Smooth muscle cell of bladder (primary cell): ENCODE measurements at places on chromosomes 2 and 18. TPM values are rescaled to one million over a fixed set of nuclear protein-coding genes. Genes with fewer than 3 reads are reported as not detected.

Gene STPG4
- total RNA-seq, result 0.28 and 0.37 TPM in 2 replicates

Gene KCNG2
- 1.3 and 4.7 TPM in 2 replicates for total RNA-seq

Gene PTPN18
- total RNA-seq, result 8.2 and 8.6 TPM in 2 replicates

Gene C2orf15
- total RNA-seq, result 0.09 TPM in 1 of 2 replicates, not detected in the other

Gene RFX8
- 1.3 and 2.0 TPM in 2 replicates for total RNA-seq

Gene ASXL2
- 4.3 and 4.6 TPM in 2 replicates for total RNA-seq
